ENCODE measurements at places on chromosomes 6 and 20. TPM values are rescaled to one million over a fixed set of nuclear protein-coding genes. Genes with fewer than 3 reads are reported as not detected.

GRCh38 chr20:25117990-25118389, 36.0 kb upstream of the VSX1 start:
- DNase-seq, result no peak

GRCh38 chr6:32807020-32807580, 9.7 kb downstream of the HLA-DOB start:
- no peak for DNase-seq

GRCh38 chr6:147972448-147972847, 370.2 kb upstream of the SASH1 start:
- no peak for DNase-seq

The CLPSL2 gene
- not detected for total RNA-seq

DNA sequence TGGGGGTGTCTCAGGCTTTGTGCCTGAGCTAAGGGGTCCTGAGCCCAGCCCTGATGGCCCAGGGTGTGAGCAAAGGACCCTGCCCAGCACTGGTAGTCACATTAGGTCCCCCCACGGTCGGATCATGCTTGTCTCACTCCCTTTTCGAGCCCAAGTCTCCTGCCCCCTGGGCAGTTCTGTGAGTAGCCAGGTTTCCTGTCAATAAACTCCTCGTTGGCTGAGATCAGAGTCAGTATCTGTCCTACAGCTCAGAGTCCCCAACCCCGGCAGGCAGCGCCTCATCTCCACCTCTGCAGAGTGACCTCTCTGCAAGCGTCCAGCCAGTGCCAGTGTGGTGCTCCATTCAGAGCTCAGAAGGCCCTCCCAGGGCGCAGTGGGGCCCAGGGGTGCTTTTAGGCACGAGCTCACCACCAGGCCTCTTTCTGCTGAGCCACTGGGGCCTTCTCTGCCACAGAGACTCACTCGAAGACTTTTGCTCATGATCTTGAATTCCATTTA, 93.7 kb upstream of the PMEPA1 start:
- DNase-seq, result no peak

GRCh38 chr6:116409756-116410155, 39.0 kb downstream of the DSE start:
- DNase-seq, result no peak

DNA sequence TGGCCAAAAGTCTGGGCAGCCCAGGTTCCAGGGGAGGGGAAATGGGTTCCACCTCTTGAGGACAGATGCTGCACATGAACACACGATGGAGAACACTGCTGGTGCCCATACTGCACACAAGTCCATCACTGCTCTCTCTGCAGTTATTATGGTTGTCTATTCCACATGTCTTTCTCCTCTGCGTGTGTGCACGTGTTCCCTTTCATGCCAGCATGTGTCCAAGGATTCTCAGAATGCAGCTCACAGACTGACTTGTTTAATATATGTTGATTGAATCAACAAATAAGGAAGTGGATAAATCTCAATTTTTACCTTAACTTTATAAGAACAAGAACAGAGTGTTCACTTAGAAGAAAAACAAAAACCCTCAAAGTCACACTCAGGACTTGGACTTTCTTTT, 158.9 kb downstream of the FNDC1 start:
- no peak for DNase-seq

GRCh38 chr20:41654884-41655283, 36.7 kb upstream of the CHD6 start:
- peak; percentile 20 for DNase-seq

GRCh38 chr20:56429502-56429901, 17.4 kb downstream of the CASS4 start:
- peak; percentile 77 for DNase-seq

- DNase-seq, result no peak
Observed at GRCh38 chr6:163712981-163713380, 298.5 kb downstream of the QKI start.

The CST2 gene
- total RNA-seq, result not detected

DNA sequence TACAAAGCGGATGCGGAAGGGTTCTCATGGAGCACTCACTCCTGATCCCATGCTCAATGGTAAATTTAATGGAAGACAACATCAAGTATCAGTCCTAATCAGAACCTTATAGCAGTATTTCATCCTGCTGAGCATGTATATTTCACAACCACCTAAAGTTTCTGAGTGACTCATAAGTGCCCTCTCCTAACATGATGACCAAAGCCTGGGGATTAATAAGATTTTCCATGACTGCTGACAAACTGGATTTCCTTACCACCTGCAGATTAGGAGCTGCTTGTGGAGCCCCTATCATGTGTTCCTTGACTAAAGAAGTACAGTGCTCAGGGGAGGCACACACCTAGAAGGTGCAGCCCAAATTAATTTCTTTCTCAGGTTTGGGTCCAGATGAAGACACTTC, 112.8 kb downstream of the INSM1 start:
- DNase-seq, result peak; percentile 88

DNA sequence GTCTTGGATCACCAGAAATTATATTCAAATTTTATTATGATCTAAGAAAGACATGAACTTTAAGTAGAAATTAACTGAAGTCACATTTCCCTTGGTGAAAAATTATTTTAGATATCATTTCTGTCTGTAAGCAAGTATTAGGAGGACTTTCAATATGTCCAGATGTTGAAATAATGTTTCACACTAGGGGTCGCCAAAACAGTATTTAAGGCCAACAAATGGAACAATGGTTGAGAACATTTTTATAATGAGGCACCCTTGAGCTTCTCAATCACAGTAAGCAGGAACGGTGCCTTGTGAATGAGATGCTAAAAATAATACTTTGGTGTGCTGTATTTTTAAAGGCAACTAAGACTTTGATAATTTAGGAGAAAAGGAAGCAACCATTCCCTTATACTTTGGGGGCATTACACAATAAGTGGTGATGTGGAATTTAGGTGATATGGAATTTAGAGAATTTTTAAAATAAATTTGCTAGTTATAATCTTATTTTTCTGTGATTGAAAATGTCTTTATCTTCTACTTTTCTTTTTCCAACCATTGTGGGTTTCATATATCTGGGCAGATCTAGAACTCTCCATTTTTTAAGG, 9.6 kb upstream of the SF3B5 start:
- DNase-seq, result peak; percentile 80

The ZNF133 gene
- 23.8 TPM for total RNA-seq

GRCh38 chr6:142301651-142302391, at the start of gene ADGRG6:
ADGRG6 (plus strand) TSS chr6:142302007; CDS start chr6:142302330, 323 bp downstream.
- peak; percentile 69 for DNase-seq

The NT5E gene
- 171 TPM for total RNA-seq

The TFAP2A gene
- 26.6 TPM for total RNA-seq

The RUNX2 gene
- total RNA-seq, result 37.2 TPM

GRCh38 chr6:26194816-26195375, 107.7 kb downstream of the HFE start:
- peak; percentile 32 for DNase-seq

The CGA gene
- total RNA-seq, result 26.6 TPM

DNA sequence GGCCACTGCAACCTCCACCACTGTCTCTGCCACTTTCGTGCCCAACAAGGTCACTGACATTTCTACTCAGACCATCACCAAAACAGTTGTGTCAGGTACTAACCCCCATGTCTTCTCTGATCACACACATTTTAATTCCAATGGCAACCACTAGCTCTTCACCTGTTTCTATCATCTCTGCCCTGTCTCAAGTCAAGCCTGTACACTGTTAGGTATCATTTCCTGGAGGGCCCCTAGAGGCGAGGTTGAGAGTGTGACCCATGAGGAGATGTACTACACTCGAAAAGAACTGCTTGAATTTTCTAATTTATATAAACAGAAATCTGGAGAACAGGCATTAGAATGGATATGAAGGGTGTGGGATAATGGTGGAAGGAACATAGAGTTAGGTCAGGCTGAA, 17.4 kb upstream of the MUC21 start:
- DNase-seq, result no peak

The IL17A gene
- total RNA-seq, result not detected

DNA sequence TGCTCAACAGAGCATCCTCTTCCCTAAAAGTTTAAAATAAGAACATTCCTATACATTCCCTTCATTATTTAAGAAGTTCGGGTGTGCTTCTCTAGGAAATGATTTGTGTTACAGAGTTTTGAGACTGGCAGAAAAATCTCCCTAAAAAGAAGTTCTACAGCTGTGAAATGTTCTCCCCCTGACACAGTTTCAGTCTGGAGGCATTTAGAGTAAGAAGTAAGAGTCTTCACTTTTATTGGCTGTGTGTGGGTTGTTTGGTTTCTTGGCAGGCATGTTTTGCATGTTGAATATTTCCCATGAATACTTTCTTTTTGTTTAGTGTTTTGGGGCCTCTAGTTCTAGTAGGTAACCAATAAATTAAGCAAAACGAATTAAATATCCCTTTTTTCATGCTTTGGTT, 195.9 kb downstream of the TENT5A start:
- no peak for DNase-seq

DNA sequence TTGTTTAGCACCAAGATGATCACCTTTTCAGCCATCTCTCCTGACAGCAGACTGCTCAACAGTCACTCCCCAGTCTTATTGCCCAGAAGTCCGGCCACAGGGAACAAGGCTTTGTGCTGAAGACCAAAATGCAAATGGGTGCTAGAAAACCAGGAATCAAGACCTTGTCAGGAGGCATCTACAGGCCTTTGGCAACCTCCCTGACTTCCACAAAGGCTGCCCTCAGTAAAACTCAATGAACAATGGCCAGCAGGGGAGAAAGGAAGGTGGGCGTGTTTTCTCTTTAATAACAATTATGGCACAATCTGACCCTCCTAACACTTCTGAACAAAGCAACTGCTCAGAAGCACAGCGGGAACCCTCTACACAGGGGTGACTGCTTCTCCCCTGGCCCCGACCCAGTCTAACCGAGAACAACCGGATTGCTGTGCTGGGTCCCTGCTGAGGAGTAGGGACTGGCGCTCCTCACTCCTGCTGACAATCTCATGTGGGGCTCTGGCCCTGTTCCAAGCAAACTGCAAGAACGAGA, 41.6 kb downstream of the PLCG1 start:
- no peak for DNase-seq

The PI16 gene
- total RNA-seq, result not detected

The FAM83D gene
- total RNA-seq, result 102 TPM

GRCh38 chr6:137165375-137166246, 7.8 kb downstream of the IL22RA2 start:
- DNase-seq, result peak; percentile 48

- DNase-seq, result peak; percentile 100
Observed at GRCh38 chr6:155171109-155171746, 92.6 kb upstream of the CLDN20 start.

DNA sequence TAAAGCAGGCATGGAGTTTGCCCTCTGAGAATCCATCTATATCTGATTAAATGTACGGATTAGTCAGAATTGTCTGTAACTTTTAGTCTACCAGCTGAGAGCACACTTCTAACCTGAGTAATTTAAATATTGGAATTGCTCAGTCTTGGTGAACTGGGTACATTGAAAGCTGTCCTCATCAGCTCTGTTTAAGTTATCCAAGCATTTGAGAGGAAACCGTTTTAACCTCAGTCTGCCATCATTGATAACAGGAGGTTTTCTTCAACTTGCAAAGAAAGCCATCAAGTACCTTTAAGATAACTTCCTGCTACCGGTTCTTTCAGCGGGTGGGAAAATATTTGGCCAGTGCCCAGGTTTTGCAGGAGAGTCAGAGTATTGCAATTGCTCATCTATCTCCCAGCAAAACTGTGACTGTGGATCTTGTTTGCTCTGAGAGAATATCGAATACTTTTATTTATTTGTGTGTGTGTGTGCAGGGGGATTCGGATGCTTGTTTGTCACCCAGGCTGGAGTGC, 31.1 kb upstream of the F13A1 start:
- DNase-seq, result peak; percentile 9

- peak; percentile 34 for DNase-seq
Observed at GRCh38 chr20:47988676-47989075, 203.4 kb upstream of the SULF2 start.

DNA sequence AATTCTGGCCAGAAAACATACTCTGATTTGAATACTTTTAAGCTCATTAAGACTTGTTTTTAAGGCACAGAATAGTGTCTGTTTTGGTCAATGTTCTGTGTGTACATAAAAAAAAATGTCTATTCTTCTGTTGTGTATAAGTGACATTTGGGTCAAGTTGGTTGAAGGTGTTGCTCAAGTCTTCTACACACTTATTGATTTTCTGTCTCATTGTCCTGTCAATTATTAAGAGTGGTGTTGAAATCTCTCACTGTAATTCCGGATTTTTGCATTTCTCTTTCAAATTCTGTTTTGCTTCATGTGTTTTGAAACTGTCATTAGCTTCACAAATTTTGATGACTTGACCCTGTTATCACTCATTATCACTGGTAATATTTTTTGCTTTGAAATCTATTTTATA, 37.5 kb upstream of the EPM2A start:
- no peak for DNase-seq

DNA sequence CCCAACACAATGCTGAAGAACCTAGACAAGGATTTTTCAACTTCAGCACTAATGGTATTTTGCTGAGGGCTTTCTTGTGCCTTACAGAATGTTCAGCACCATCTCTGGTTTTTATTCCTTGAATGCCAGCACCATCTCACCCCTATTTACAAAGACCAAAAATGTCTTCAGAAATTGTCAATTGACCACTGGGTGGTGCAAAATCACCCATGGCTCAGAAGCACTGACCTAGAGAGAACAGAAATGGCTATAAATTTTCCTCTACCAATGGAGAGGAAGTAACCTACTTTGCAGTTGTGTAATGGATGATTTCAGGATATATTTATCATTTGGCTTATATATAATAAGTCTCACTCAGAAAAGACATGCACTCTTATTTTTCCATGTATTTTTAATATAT, 431.0 kb upstream of the IRAK1BP1 start:
- peak; percentile 42 for DNase-seq

The ZSCAN16 gene
- 1.9 TPM for total RNA-seq

DNA sequence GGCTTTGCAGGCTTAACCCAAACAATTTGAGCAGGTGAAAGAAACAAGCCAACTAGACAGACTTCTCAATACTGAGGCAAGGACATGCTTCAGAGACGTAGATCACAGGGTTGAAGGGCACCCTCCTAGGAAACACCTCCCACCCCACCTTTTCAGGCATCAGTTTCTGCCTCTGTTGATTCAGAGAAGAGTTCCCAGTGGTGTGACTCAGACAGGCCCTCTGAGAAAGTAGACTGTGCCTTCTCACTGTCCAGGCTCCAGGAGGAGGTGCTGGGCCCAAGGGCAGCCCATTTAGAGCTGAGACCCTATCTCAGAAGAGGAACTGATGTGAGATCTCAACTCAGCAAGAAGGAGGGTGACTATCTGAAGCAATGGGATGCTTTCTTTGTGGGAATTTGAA, 108.1 kb downstream of the FAM50B start:
- peak; percentile 11 for DNase-seq

- peak; percentile 66 for DNase-seq
Observed at GRCh38 chr6:108115598-108116058, 41.1 kb upstream of the OSTM1 start.

The C20orf141 gene
- total RNA-seq, result not detected

The RGS17 gene
- total RNA-seq, result 1.2 TPM
